ENCODE measurements at places on chromosomes 7 and 10. TPM values are rescaled to one million over a fixed set of nuclear protein-coding genes. Genes with fewer than 3 reads are reported as not detected.

GRCh38 chr7:68873616-68874015 is 724.7 kb upstream of the AUTS2 start:
- H3K27me3 ChIP-seq = no peaks in the 10 kb centered on the region
- no peak for DNase-seq
- no peak overlapping the region for H3K4me3 ChIP-seq
- H3K36me3 ChIP-seq = no peaks in the 10 kb centered on the region

DNA sequence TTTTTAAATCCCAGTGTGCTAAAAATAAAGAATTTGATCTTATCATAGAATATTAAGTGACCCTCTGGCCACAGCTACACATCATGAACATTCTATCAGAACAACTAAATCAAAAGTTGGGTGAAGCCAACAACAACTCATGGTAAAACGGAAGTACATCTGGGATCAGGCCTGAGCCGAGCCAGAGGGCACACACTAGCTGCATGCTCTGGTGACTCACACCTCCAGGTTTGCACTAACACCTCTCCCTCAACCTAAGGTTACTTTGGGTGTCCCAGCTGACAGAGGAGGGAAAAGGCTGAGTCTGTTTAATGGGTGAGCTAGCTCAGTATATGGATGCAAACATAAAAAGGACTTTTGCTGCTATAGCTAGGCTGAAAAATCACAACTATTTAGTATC is 281.6 kb downstream of the HGF start:
- H3K4me1 ChIP-seq = no peaks in the 10 kb centered on the region
- H3K27me3 ChIP-seq = no peaks in the 10 kb centered on the region
- H3K4me3 ChIP-seq = no peak overlapping the region
- DNase-seq = no peak
- no peak overlapping the region for H3K27ac ChIP-seq

DNA sequence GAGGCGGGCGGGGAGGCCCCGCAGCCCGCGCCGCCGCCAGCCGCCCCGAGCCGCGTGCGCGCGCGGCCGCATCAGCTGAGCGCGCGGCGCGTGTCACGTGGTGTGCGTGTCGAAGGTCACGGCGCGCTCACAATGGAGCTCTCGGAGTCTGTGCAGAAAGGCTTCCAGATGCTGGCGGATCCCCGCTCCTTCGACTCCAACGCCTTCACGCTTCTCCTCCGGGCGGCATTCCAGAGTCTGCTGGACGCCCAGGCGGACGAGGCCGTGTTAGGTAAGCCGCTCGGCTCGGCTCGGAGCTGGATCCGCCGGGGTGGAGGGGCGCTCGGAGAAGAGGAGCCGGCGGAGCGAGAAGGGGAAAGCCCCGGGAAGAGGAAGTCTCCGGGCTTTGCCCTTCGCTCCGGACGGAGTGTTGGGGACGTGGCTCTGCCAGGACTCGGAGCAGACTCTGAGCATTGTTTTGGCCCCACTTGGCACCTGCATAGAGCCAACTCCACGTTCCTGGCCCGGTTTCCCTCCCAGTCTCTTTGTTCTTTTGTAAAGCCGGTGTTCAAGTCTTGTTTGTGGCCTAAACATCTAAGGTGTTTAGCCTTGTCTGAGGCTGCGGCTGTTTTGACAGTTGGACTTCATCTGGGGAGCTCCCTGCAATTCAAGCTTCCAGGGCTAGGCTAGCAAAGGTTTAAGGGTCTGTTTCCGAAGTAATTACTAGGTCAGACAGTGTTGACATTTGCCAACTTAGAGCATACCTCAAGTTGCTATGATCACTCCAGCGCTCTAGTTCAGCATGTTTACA is at the start of gene COMMD3:
TSS of gene COMMD3 (plus strand) at position 103 of the 790 bp plus-strand sequence. CDS start at position 133, 30 bp downstream.
- H3K4me1 ChIP-seq = no peaks in the 10 kb centered on the region
- no peaks in the 10 kb centered on the region for H3K27me3 ChIP-seq
- peak; percentile 96 for DNase-seq
- H3K27ac ChIP-seq = peak within 1 kb of the TSS; percentile 94
- no peaks in the 10 kb centered on the region for H3K36me3 ChIP-seq

- H3K27ac ChIP-seq = no peak overlapping the region
- no peaks in the 10 kb centered on the region for H3K4me1 ChIP-seq
- no peak for DNase-seq
- no peaks in the 10 kb centered on the region for H3K36me3 ChIP-seq
- no peak overlapping the region for H3K4me3 ChIP-seq
- no peaks in the 10 kb centered on the region for H3K27me3 ChIP-seq
Observed at GRCh38 chr7:139753693-139754111, 24.1 kb downstream of the HIPK2 start.

SPDYE1 gene
- not detected for polyA plus RNA-seq

GRCh38 chr10:78523453-78523852 is 489.8 kb downstream of the RPS24 start:
- no peaks in the 10 kb centered on the region for H3K27me3 ChIP-seq
- H3K36me3 ChIP-seq = no peaks in the 10 kb centered on the region
- DNase-seq = no peak
- H3K4me1 ChIP-seq = peaks cover 8% of the 10 kb centered on the region

CALML3 gene
- polyA plus RNA-seq = not detected

ABCC2 gene
- 0.86 TPM for polyA plus RNA-seq

- H3K4me3 ChIP-seq = peak overlapping the region; percentile 96
- H3K27me3 ChIP-seq = no peaks in the 10 kb centered on the region
- peak; percentile 69 for DNase-seq
Observed at GRCh38 chr10:12349629-12350166, 351 bp downstream of the CAMK1D start.

ZNF277 gene
- 26.8 TPM for polyA plus RNA-seq

GRCh38 chr10:130875897-130876472 is 435.5 kb downstream of the TCERG1L start:
- H3K4me1 ChIP-seq = no peaks in the 10 kb centered on the region
- H3K4me3 ChIP-seq = no peak overlapping the region
- no peaks in the 10 kb centered on the region for H3K36me3 ChIP-seq
- no peaks in the 10 kb centered on the region for H3K27me3 ChIP-seq
- DNase-seq = peak; percentile 41
- H3K27ac ChIP-seq = no peak overlapping the region

DNA sequence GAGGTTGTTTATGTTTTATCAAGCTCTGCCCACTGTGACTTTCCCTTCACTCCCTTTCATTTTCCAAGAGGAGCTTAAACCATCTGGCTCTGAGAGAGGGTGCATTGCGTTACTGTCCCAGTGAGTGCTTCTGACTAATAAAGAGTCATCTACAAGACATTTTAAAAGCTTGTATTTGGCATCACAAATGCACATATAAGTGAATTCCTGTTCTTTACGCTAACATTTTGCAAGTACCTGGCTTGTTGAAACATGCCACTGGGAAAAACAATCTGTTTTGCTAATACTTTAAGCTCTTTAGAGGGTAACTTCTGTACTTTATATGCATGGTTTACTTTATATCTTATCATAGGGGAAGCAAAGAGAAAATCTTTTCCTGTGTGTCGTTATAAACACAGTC is 534.6 kb upstream of the POM121L12 start:
- no peak for DNase-seq
- H3K27me3 ChIP-seq = no peaks in the 10 kb centered on the region
- no peak overlapping the region for H3K27ac ChIP-seq
- no peak overlapping the region for H3K4me3 ChIP-seq
- H3K4me1 ChIP-seq = no peaks in the 10 kb centered on the region
- H3K36me3 ChIP-seq = no peaks in the 10 kb centered on the region

CADPS2 gene
- 9.5 TPM for polyA plus RNA-seq

DNA sequence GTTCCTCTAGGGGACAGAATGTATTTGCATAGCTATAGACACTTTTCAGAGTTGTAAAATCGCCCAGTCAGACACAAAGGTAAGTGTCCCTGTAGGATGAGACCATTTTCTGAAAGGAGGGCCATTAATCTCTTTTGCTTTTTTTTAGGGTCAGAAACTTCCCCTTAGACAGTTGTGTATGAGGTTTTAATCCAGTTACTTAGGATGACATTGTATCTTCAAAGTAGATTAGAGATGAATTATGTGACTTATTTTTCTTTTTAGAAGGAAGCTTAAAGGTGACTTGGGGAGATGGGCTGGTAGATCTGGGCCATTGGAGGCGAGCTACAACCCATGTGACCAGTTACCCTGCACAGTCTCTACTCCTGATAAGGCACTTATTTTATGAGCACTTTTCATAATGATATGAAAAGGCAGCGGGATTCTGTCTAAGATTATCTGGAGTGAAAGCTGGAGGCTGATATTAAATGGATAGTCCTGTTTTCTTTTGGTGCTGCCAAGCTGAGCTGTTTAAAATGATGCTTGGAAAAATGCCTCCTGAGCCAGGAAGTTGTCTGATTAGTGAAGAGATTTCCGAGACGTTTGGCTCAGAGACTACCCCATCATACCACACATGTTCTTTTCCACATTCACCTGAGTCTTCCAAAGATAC is 264.3 kb downstream of the AUTS2 start:
- DNase-seq = no peak
- no peaks in the 10 kb centered on the region for H3K36me3 ChIP-seq
- H3K4me3 ChIP-seq = no peak overlapping the region
- no peaks in the 10 kb centered on the region for H3K27me3 ChIP-seq
- peaks cover 16% of the 10 kb centered on the region for H3K4me1 ChIP-seq

DNA sequence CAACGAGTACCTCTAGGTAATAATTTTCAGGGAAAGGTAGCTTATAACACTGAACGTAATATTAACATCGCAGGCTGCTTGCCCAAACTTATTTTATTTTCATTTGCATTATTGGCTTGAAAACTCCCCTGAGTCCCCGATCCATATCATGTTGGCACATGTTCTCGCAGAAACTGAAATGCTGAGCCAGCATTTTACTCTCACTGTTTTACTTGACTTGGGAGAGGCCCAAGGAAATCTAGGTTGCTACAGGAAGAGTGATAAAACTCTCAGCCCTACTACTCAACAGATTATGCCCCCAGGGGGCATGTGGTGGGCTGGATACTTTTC is 183.5 kb upstream of the HABP2 start:
- H3K27me3 ChIP-seq = no peaks in the 10 kb centered on the region
- no peak for DNase-seq
- H3K36me3 ChIP-seq = no peaks in the 10 kb centered on the region
- no peaks in the 10 kb centered on the region for H3K4me1 ChIP-seq
- no peak overlapping the region for H3K4me3 ChIP-seq
- no peak overlapping the region for H3K27ac ChIP-seq

DNA sequence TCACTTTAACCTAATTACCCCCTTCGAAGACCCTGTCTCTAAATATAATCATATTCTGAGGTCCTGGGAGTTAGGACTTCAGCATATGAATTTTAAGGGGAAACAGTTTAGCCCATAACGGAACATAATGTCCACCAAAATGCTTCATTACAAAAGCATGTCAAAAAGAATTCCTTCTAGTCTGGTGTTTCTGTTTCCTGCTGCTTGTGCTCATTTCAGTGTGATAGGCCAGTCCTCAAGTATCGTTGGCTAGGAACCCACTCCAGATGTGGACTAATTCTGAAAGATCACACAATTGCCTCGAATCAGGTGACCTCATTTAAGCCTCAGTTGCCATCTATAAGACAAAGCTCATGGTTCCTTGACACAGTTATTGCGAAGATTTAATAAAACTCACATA is 29.6 kb downstream of the INPP5F start:
- H3K36me3 ChIP-seq = no peaks in the 10 kb centered on the region
- H3K27ac ChIP-seq = peak overlapping the region; percentile 53
- DNase-seq = no peak

DNA sequence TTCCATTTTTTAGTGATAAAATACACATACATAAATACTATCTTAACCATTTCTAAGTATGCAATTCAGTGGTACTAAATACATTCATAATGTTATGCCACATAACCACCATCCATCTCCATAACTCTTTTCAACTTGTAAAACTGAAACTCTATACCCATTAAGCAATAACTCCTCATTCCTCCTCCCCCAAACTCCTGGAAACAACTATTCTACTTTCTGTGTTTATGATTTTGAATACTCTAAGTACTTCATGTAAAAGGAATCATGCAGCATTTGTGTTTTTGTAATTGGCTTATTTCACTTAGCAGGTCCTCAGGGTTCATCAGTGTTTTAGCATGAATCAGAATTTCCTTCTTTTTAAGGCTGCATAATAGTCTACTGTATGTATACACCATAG is 131.8 kb downstream of the TES start:
- H3K36me3 ChIP-seq = no peaks in the 10 kb centered on the region
- no peaks in the 10 kb centered on the region for H3K4me1 ChIP-seq
- no peak overlapping the region for H3K4me3 ChIP-seq
- no peaks in the 10 kb centered on the region for H3K27me3 ChIP-seq
- no peak for DNase-seq

- H3K27ac ChIP-seq = no peak overlapping the region
- no peak for DNase-seq
- H3K27me3 ChIP-seq = no peaks in the 10 kb centered on the region
- H3K4me3 ChIP-seq = no peak overlapping the region
- H3K4me1 ChIP-seq = no peaks in the 10 kb centered on the region
Observed at GRCh38 chr7:43700059-43700501, 29.2 kb downstream of the COA1 start.

EGR2 gene
- 0.23 TPM for polyA plus RNA-seq

GRCh38 chr7:107495516-107495915 is 25.7 kb downstream of the GPR22 start:
- no peaks in the 10 kb centered on the region for H3K4me1 ChIP-seq
- H3K36me3 ChIP-seq = no peaks in the 10 kb centered on the region
- no peak for DNase-seq
- no peak overlapping the region for H3K4me3 ChIP-seq

DNA sequence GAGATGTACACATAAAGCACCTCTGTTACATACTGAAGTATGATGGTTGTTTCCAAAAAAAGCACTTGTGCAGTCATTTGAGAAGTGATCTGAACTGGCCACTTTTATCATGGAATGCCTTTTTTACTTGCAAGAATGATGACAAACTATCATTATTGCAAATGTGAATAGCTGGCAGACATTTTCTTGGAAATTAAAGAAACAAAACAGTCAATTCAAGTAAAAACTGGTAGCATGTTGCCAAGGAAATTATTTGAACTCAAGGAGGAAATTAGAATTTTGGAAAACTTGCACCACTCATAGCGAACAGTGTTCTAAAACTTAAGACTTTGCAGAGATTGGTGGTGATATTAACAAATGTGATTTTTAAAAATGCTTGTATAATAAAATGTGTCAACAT is 6.6 kb downstream of the RHEB start:
- H3K36me3 ChIP-seq = no peaks in the 10 kb centered on the region
- H3K4me3 ChIP-seq = no peak overlapping the region
- no peak for DNase-seq
- H3K27ac ChIP-seq = peak overlapping the region; percentile 98
- H3K4me1 ChIP-seq = peaks cover 79% of the 10 kb centered on the region

- H3K27me3 ChIP-seq = no peaks in the 10 kb centered on the region
- no peak for DNase-seq
- peaks cover 22% of the 10 kb centered on the region for H3K4me1 ChIP-seq
- H3K4me3 ChIP-seq = no peak overlapping the region
- no peaks in the 10 kb centered on the region for H3K36me3 ChIP-seq
Observed at GRCh38 chr10:60446851-60447250, 57.2 kb upstream of the ANK3 start.

GRCh38 chr7:42946627-42946950 is 14.4 kb downstream of the MRPL32 start:
- H3K27ac ChIP-seq = no peak overlapping the region
- H3K27me3 ChIP-seq = no peaks in the 10 kb centered on the region
- no peak overlapping the region for H3K4me3 ChIP-seq
- H3K4me1 ChIP-seq = no peaks in the 10 kb centered on the region
- no peak for DNase-seq

All from sigmoid colon (tissue), 7 donors.